Activated T-helper 2 cell treated with anti-CD3 and anti-CD28 coated beads, Interferon-gamma antibody, Interleukin-2, Interleukin-4, amounts not matched to agents 10 μg/mL and 5 μg/mL and 100 μg/mL, durations not matched to agents 14 hours and 24 hours and 36 hours (primary cell): ENCODE measurements at places on chromosomes 2 and 18.

DNA sequence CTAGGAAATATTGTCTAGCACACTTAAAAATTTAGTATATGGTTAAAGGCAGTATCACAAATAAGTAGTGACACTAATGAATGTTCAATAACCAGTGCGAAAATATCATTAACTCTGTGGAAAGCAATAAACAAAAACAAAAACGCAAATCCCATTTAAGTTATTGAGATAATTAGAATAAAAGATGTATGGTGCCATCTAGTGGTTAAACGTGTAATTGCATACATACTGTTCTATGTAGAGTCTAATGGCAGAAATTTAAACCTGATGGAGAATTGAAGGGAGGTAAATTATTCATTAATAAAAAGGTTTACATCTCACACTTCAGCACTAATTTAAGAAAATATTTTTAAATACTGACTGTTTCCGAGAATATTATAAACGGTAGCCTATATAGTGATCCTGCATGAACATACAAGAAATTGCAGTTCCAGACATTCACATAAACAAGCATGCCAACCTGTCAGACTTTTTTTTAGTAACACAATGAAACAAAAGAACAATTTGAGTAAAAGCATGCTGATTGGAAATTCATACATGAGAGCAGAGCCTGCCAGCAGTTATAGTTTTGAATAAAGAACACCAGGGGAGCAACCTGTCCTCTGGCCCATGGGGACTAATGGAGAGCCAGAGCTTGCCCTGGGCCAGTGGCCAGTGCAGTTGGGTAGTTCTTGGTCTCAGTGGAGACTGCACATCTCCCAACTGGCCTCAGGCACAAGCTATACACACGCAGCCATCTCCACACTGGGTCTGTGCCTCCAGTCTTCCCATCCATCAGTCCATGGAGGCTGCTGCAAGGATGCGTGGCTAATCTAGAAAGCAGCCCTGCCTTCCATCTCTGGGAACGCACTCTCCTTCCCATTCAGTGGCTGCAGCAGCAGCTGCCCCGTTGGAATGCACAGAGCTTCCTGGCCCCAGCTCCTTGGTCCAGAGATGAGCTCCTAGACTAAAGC is 28.0 kb downstream of the GCG start:
- no peak for DNase-seq

GRCh38 chr2:59490192-59490591 is 1063.3 kb downstream of the BCL11A start:
- no peak for DNase-seq

GRCh38 chr2:126995621-126996377 is 97.1 kb downstream of the TEX51 start:
- no peak for DNase-seq

DNA sequence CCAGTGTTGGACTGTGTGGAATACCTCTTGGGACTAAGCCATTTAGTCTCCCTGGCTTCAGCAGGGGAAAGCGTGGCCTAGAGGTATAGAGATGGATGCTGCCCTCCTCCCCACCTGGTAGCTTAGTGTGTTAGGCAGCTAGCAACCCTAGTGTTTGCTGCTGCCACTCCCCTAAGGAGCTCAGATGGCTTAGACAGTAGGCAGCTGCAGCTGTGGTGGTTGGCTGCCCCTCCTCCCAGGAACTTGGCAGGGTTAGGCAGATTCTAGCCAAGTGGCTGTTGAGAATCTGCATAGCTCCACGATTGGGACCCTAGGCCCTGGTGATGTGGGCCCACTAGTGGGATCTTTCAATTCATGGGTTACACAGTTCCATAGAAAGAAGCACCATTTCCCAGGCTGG is 550.4 kb upstream of the CHAC2 start:
- DNase-seq = no peak

GRCh38 chr2:76268902-76269620 is 558.3 kb upstream of the GCFC2 start:
- no peak for DNase-seq
